ENCODE measurements at places on chromosomes 1 and 21. TPM values are rescaled to one million over a fixed set of nuclear protein-coding genes. Genes with fewer than 3 reads are reported as not detected.

The NBPF6 gene
- not detected for total RNA-seq

The GRIK1 gene
- total RNA-seq, result not detected

The CPT2 gene
- total RNA-seq, result 10.7 TPM

DNA sequence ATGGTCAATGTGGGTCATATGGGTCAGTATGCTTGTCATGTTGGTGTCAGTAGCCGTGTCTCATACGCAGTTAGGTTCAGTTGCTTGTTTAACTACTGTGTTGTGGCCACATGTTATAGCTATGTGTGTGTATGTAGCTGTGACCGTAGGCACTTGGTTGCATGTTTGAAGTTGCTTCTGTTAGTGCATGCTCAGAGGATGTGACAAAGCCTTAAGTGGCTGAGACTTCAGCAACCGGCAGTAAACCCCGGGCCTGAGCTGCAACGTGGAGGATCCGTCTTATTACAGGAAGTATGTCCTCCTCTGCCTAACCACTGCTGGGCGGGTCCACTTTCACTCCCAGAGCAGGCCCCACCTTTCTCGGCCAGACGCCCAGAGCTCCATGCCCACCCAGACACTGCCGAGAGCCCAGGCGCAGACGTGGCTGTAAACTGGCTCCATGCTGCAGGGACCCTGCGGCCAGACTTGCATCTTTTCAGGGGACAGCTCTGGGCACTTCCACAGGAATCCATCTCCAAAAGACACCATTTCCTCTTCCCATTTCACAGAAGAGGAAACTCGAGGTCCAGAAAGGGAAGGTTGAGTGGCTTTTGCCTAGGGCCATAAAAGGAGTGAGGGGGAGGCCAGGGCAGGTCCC, 2.2 kb downstream of the TCEA3 start:
- DNase-seq, result peak; percentile 74

DNA sequence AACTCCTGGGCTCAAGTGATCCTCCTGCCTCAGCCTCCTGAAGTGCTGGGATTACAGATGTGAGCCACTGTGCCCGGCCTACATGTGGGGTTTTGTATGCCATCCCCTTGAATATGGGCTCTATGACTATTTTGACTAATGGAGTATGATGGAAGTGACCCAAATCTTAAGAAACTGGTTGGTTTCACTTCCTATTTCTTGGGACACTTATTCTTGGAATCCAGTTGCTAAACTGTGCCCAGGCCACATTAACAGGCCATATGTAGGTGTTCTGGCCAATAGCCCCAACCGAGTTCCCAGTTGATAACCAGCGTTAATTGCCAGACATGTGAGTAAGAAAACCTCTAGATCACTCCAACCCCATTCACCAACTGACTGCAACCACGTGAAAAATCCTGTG, 36.3 kb upstream of the CLIC4 start:
- DNase-seq, result no peak

DNA sequence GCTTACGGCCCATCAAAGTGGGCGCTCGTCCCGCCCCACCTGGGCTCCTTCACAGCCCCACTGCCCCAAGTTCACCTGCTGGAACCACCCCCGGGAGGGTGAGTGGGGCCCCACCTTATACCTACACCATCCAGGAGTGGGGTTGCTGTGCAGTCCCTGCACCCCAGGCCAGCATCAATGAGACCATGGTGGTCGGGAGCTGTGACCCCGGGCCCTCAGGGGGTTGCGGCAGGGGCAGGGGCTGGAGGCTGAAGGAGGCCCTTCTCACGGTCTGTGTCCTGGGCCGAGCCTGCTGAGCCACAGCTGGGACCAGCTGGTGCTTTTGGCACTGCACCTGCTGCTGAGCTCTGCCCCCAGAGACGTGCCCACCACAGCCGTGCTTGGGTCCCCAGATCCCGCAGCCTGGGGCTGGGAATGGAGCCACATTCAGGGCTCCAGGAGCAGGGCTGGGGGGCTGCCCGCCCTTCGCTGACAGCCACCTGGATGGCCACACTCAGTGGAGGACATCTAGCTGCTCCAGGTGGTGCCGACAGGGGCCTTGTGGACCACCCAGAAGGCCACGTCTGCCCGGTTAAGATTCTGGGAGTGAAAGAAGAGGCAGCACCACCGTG, 17.4 kb downstream of the ACTRT2 start:
- DNase-seq, result no peak

DNA sequence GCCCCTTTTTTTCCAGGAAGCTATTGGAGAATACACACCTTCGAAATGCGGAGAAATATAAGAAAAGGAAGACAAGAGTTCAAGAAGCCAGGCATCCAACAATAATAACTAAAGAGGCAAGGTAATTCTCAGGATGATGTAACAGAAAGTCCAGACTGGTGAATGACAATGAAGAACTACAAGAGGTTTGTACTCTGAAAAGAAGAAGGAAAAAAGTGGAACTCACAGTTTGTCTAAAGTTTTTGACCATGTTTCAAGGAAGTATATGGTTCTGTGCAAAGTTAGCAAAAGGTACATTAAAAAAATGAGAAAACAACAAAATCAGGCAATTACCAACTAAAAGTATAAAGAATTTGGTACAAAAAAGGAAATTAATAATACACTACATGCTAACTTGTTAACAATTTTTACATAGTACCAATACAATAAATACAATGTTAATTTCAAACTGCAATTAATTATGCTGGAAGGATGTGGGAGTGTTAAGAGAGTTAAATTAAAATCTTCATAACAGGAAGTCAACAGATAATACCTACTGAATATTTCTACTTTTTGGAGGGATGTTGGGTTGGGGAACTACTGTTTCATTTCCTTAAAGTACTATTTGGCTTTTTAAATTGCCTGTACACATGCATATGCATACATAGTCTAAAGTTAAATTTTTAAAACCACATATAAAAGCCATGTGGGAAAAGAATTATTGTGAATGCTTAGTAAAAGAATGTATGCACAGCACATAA, 12.9 kb upstream of the CD55 start:
- DNase-seq, result no peak

The CTSK gene
- 106 TPM for total RNA-seq

- DNase-seq, result no peak
These were observed 175.9 kb upstream of the KCND3 start for GRCh38 chr1:112165375-112165774.

DNA sequence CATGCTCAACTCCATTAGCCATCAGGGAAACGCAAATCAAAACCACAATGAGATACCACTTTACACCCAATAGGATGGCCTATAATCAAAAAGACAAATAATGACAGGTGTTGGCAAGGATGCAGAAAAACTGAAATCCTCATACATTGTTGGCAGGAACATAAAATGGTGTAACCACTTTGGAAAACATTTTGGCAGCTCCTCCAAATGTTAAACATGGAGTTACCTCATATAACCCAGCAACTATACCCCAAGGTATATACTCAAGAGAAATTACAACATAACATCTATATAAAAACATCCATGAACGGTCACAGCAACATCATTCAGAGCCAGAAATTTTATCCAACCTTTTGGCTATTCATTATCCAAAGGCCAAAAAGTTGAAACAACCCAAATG, 11.6 kb downstream of the EIF4G3 start:
- no peak for DNase-seq

DNA sequence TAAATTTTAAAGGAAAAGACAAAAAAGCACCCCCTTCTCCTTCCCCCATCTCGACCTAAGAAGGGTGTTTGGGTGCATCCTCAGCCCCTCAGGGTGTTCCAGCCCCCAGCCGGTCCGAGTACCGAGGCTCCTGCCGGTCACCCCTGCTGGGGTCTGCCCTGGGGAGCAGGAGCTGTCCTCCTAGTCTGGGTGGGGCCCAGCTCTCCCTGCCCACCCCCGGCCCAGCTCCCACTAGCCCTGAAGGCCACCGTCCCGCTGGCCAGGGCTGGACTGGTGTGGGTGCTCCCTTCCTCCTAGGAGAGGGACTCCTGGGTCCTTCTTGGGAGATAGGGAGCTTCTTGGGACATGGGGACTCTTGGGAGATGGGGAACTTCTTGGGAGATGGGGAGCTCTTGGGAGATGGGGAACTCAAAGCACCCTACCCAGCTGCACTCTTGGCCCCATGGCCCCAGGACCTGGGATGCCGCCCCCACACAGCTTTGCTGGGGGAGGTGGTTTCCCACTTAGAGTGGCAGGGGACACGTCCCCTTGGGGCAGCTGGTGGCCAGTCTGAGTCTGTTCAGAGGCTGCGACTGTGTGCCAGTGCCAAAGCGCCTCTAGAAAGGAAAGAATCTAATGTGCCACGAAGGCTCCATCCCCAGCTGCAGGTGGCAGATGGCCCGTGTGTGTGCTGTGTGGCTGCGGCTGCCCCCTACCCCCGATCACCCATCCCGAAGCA, 44.5 kb downstream of the MORN1 start:
- DNase-seq, result peak; percentile 11

GRCh38 chr1:22627331-22627730, 9.1 kb upstream of the C1QA start:
- no peak for DNase-seq

DNA sequence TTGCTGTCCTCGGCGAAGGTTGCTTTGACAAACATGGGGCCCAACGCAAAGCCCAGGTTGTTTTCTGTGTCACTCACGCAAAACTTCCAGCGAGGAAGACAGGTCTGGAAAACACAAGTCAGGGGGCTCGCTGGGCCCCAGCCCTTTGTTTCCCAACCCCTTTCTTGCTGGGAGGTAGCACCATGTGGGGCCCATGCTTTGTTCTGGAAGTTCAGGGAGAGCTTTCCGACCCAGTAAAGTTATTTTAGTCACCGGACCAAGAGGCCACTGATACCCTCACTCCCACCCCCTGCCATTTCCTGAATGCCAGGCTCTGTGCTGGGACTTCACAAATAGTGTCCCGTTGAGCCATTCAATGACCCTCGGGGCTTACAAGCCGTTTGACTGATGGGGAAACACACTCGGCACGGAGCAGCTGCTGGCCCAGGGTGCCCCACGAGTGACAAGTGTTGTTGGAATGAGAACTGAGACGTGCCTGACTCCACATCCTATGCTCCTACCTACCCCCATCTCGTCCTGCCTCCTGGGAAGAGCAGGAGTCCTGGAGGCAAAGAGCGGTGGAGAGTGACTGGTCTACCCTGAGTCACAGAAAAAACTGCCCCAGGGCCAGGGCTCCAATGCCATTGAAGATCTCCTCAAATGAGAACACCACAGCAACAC, 52.0 kb downstream of the ECE1 start:
- DNase-seq, result no peak

- DNase-seq, result no peak
These were observed 3.3 kb downstream of the FNDC10 start for GRCh38 chr1:1596493-1597274.

DNA sequence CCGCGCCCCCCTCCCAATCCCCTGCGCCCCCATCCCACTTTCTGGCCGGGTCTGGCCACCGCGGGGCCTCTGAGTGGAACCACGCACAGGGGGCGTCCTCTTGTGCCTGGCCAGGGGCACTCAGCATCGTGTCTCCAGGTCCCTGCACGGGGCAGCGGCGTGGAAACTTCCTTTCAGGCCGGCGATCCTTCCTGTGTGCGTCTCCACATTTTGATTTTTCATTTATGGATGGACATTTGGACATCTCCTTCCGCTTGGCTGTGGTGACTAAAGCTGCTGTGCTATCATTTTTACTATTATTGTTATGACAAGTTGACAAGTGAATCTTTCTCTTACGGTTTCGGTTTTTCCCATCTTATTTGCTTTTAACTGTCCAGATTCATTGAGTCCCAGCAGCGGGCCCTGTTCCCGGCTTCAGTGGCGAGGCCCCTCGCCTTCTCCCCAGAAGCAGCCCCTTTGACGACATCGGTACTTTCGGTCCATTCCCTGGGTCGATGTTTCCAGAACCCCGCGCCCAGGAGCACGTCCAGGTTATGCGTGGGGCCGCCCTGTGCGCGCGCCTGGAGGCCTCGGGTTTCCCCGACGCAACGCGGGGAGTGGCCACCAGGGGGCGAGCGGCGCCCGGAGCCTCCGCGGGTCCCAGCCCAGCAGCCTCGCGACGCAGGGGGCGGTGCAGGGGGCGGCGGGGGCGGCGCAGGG, 12.4 kb upstream of the SLC19A1 start:
- peak; percentile 89 for DNase-seq

The RHD gene
- 1.5 TPM for total RNA-seq

DNA sequence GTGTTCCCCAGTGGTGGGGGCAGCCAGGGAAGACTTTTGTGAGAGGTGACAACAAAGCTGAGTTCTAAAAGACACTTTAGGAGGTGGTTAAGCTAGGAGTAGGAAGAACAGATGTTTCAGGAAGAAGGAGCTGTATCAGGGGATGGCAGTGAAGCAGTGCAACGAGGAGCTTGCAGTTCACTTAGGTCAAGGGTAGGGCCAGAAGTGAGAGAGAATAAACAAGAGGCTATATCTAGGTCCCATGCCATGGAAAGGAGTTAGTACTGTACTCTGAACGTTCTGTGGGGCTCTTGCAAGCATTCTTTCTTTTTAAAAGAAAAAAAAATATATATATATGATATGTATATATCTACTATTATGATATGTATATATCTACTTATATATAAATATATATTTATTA, 244.4 kb downstream of the NFIA start:
- no peak for DNase-seq

DNA sequence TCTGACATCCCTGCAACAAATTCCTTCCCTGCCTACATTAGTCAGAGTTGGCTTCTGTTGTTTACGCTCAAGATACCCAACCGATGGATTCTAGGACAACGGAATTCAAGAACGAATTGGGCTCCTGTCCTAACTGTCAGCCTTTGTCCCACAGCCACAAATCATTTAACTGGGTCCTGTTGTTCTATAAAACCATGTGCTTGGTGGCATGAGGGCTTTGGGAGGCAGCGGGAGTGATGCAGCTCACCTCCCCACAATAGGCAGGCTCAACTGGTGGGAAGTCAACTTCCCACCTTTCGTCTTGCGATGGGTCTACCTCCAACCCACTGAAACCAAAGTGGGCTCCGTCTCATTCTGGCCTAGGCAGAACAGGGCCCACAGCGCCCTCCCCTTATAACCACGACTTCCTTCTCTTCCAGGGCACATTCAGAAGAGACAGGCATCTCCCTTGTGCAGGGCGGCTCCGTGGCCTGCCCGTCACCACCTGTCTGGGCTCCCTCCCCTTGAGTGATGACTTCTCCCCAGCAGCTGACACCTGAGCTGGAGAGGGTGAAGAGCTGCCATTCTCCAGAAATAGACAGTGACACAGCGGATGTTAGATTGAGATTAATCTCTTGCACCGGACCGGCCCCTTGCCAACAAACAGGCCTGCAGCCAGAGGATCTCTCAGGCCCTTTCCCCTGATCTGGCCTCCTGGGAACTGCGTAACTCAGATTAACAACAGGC, 26.5 kb downstream of the LRRC38 start:
- no peak for DNase-seq

The UCHL5 gene
- total RNA-seq, result 19.4 TPM

The SPRR1B gene
- total RNA-seq, result not detected

The KCNA3 gene
- total RNA-seq, result 1.3 TPM

DNA sequence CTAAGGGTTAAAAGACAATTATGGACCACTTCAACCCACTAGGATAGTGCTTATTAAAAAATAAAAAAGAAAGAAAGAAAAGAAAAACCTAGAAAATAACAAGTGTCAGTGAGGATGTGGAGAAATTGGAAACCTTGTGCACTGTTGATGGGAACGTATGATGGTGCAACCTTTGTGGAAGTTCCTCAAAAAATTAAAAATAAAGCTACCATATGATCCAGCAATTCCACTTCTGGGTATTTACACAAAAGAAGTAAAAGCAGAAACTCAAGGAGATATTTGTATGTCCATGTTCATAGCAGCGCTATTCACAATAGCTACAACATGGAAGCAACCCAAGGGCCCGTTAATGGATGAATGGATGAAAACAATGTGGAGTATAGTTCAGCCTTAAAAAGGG, 115.2 kb upstream of the ATP1A1 start:
- DNase-seq, result no peak

All from uterus (tissue), 4 donors.